ENCODE measurements at places on chromosomes 16 and 17.

DNA sequence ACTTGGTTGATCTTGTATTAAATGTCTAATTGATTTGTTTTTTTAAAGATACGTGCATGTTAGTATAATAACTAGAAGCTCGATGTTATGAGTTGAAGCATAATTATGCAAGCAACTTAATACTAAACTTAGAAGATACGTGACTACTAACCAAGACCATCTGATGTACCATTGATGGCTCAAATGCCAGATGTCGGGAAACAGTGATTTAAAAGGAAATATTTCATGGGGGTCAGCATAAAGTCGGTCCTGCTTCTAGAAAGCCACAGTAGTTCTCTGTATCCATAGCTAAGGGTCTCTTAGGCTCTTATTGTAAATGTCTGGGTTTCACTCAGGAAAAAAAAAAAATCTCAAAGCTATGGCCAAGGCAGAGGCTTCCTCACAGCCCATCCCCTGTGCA, 61.2 kb upstream of the RBFOX1 start:
- no peak for DNase-seq

DNA sequence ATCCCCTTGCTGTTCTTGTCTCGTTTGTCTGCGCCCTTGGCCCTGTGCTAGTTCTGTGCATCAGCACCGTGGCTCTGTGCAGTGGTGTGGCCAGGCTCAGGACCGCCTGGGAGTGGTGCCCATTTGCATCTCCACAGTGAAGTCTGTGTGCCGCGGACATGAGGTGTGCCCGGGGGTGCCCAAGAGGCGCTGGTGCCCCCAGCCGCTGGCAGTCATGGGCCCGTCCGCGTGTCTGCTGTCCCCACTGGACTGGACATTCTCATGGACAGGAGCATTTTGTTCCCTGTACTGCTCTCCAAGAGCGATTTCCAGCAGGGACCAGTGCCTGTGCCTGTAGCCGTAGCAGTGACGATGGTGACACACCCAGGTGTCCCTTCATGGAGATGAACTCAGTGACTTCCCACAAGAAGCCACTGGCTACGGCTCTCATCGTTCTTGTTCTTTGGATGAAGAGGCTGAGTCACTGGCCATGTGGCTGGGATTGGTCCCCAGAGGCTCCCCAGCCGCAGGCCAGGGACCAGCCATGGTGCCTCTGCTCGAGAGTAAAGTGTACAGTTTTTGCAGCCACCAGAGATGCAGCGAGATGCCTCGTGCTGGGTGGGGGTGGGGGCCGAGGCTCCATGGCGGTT, 13.0 kb upstream of the MC1R start:
- DNase-seq, result no peak

DNA sequence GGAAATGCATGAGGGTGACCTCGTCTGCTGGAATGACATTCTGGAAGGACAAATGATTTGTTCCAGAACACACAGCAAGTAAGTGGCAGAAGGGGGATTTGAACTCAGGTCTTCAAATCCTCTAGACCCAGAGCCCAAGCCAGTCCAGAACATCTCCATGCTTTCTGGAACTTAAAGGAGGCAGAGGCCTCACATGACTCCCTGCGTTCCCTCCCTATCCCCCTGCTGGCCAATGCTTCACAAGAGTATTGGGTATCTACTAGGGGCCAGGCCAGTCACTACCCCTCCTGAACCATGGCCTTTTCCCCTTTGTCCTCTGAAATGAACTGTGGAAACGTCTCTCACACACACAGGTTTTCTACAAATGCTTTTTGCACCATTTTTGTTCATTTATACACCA, 7.6 kb upstream of the BEAN1 start:
- no peak for DNase-seq

- DNase-seq, result no peak
Measured at GRCh38 chr16:54627616-54628015, 303.0 kb upstream of the IRX5 start.

GRCh38 chr17:56793531-56793930, 40.2 kb downstream of the C17orf67 start:
- DNase-seq, result no peak

GRCh38 chr16:61842666-61843065, 193.6 kb downstream of the CDH8 start:
- DNase-seq, result no peak

- DNase-seq, result no peak
Measured at GRCh38 chr17:82609655-82610054, 38.6 kb downstream of the WDR45B start.

DNA sequence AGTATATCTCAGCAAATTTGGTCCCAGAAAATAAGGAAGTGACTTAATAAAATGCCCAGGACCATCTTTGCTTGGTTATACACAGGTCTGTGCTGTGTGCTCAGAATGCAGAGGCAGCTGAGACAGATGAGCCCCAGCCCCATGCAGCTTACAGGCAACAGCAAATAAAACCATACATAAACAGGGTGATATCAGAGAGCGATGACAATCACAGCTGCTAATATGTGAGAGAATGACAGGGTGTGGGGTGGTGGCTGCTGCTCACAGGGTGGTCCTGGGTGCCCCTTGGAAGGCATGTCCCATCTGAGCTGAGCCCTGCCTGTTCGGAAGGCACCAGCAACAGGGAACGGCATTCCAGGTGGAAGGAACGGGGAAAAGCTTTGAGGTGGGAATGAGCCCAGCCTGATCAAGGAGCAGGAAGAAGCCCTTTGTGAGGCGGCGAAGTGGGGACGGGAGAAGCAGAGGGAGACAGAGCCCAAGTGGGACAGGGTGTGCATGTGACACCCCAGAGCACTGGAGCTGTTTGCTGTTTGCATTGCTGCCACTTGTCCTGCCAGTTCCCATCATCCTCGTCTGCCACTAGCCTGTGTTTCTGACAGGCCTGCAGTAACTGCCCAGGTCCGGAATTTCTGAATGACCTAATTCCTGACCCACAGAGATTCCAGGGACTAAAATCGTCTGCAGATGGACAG, 150.5 kb downstream of the KATNIP start:
- no peak for DNase-seq
